CD4-positive, alpha-beta T cell treated with Interleukin-12 subunit alpha and Interleukin-12 subunit beta, for 1 hour (primary cell): ENCODE measurements at places on chromosomes 6 and 20.

DNA sequence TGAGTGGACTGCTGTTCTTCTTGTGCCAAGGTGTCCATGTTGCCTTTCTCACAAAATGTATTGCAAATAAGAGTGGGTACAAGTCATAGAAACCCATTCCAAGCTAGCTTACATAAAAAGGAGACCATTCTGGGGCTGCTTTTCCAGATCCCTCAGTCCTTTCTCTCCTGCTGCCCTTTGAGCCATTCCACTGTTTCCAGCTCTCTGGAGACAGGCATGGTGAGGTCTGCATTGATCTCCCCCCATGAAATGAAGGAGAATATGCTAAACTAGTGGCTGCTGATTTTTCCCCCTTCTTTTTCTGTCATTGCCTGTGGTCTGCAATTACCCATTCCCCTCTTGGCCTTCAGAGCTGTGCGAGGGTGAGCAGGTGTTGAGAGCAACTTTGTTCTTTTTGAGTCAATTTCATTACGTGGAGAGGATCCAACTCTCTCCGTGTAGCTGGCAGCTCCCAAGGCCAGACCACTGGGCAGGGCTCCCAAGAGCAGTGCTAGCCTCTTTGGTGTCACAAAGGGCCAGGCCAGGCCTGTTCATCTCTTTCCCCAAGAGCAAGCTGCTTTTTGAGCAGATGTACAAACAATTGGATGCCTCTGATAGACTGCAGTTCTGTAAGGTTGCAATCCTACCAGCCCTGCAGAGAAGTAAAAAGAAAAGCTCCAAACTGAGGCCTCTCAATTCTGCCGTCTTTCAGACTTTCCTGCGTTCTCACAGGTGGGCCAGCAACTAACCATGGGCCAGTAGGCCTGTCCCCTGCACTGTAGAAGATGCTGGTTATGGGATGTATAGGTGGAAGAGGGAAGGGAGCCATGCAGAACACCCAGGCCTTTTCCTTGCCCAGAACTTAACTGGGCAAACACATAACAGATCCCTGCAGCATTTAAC is 96.1 kb upstream of the ARMC2 start:
- no peak for DNase-seq

DNA sequence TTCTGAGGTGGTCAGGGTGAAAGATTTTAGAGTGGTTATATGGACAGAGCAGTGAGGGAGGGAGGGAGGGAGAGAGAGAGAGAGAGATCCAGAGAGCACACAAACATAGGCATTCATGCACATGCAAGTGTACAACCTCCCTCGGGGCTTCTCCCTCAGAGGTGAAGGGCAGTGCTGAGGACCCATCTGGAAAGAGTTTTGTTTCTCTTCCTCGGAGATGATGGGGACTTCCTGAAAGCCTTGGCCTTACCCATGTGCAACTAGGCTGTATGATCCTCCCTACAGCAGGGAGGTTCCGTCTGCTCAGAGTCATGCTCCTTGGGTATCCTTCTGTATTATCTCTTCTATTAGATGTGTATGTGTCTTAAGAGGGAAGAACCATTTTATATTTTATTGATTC is 21.4 kb upstream of the TSPYL1 start:
- no peak for DNase-seq

DNA sequence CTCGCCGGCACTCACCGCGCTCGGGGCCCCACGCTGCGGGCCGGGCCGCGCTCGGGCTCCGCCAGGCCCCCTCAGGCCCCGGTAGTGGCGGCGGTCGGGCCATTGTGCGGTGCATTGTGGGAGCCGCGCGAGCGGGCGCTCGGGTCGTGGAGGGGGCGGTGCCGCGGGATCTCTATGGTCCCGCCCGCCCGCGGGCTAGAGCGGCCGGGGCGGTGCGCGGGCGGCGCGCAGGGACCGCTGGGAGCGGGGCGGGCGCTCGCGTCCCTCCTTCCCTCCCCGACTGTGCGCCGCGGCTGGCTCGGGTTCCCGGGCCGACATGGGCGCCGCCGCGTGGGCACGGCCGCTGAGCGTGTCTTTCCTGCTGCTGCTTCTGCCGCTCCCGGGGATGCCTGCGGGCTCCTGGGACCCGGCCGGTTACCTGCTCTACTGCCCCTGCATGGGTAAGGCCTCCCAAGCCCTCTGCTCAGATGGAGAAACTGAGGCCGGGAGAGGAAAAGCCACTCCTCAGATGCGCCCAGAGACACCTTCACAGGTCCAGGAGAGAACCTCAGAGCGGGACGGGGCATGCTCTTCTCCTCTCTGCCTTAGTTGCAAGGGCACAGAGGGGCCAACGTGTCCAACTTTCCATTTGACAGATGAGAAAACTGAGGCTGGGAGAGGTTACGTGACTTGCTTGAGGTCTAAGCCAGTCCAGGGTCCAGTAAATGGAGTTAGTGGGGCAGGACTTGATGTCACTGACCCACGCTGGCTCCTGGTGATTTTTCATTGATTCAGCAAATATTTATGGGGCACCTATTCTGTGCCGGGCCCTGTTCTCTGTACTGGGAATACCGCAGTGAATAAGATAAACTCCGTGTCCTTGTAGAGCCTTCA is at the start of the genes PLAGL2 and POFUT1:
Gene PLAGL2, minus strand, starts transcription at position 118 of the 873 bp plus-strand sequence. CDS start 5,565 bp downstream, outside the sequence.
Gene POFUT1, plus strand, starts transcription at position 255 of the 873 bp plus-strand sequence. Its CDS starts 62 bp downstream, at position 317.
- peak; percentile 93 for DNase-seq

GRCh38 chr6:109458774-109459531 is 3.4 kb upstream of the MICAL1 start:
- DNase-seq: peak; percentile 65

DNA sequence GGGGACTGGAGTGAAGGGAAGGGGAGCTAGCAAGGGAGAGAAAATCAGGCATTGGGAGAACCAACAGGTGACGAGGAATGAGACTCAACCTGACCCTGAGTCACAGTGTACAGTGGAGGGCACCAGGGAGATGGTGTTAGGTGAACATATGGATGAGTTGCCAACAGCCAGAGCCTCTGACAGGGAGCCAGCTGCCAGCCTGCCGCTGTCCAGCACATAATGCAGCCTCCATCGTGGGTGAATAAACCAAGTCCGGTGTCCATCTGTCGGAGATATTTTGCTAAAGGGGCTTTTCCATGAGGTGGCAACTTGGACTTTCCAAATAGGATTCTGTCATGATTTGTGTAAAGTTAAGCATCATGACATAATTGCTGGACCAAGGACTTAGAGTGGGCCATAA is 88.1 kb downstream of the CDH4 start:
- no peak for DNase-seq
